ENCODE measurements at places on chromosomes 2 and 18.

- no peak for DNase-seq
These were observed 20.8 kb downstream of the CABLES1 start for GRCh38 chr18:23156134-23156533.

DNA sequence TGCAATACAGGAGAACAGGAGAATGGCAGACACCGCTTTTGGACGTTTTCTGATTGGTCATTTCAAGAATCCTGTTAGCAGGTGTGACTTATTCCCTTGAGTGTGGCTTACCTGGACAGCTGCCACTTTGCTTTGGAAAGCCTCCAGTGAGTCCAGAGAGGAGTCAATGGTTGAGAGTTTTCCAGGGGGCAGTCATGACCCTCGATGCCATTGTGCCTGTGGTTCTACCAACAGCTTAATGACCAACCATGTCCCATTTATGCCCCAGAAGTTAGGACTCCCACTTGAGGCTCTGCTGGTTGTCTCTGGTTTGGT, 12.4 kb downstream of the IGFBP2 start:
- DNase-seq: no peak

DNA sequence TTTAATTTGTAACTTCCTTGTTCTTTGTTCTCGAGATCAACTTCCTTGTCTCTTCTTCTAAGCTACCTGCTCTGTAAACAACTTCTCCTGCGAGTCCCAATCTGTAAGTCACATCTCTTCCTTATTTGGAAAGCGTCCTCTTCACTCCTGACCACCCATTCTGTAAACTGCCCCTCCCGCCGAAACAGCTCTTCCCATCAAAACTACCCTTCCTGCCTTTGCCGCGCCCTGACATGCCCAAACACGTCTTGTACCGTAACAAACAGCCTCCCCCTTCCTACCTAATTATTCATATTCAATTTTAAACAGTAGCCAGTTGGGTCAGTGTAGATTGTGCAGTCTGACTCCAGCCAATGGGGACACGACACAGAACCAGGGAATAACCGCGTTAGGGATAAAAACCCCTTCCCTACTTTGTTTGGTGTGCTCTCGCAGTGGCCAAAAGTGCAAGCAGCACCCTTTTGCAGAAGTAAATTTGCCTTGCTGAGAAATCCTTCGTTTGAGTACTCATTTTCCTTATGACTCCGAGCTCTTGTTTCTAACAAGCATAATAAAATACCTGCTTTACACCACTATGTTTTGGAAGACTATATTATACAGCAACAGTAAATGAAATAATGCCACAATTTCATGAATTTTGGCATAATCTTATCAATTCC, 39.8 kb downstream of the PIAS2 start:
- DNase-seq: no peak

- peak; percentile 80 for DNase-seq
These were observed 175.5 kb downstream of the AGAP1 start for GRCh38 chr2:235669269-235669831.

DNA sequence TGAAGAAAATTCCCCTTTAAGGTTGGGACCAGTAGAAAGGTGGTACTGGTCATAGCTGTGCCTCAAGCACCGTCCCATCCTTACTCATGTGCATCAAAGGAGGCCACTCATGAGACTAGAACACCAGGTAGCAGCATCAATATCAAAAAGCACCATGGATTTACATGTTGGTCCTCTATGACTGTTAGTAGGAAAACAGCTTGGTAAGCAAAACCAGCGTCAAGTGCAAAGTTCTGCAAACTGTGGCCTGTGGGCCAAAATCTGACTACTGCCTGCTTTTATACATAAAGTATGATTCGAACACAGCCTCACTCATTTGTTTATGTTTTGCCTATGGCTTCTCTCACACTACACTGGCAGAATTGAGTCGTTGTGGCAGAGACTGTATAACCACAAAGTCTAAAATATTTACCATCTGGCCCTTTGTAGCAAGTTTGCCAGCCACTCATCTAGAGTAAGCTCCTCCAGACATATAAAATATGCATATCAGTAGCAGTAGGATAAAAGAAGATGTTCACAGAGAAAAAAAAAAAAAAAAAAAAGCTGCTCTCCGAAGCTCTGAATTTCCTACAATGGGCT, 119.7 kb upstream of the CTNNA2 start:
- DNase-seq: no peak

DNA sequence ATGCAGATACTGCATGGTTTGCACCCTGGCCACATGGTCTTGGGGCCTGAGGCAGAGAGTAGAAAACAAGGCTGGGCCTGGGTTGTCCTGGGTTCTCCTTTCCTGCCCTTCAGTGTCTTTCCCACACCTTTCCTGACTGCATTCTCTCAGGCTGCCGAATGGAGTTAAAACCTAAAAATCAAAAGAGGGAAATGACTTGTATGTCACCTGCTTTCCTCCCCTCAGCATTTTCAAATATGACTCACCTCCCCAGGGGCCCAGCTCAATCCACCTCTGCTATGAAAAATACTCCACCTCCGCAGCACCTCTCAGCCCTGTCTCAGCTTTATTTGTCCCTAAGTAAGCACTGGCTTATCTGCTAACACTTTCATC, 457.8 kb upstream of the MEX3C start:
- no peak for DNase-seq

DNA sequence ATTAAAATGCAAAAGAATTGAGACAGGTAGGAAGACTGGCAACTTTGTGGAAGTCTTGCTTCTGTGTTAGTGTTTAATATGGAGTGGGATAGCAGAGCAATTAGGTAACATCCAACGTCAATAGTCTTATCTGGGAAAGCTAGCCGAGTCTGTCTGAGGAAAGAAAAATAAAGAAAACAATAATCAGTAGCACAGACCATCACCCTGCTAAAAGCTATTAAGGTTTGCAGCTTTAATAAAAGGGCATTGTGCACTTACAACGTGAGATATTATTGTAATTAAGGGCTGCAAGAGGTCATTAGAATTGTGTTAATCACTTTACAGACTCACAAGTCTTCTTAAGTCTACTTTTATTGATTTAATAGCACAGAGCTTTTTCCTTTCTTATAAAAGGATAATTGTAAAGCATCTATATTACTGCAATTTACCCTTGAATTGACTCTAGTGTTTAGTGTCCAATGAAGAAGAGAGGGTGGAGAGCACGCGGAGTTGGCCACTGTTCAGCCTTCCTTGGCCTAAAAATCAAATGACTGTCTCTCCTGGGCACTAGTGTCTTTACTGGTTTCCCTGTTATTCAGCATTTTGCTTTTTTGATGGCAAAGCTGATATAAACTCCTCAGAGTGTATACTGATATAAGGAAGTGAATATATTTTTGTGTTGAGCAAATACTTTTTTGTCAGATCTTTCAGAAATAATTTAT, 2.0 kb downstream of the CDH7 start:
- DNase-seq: no peak

- DNase-seq: no peak
These were observed 782.2 kb upstream of the SLC8A1 start for GRCh38 chr2:41234093-41234492.

DNA sequence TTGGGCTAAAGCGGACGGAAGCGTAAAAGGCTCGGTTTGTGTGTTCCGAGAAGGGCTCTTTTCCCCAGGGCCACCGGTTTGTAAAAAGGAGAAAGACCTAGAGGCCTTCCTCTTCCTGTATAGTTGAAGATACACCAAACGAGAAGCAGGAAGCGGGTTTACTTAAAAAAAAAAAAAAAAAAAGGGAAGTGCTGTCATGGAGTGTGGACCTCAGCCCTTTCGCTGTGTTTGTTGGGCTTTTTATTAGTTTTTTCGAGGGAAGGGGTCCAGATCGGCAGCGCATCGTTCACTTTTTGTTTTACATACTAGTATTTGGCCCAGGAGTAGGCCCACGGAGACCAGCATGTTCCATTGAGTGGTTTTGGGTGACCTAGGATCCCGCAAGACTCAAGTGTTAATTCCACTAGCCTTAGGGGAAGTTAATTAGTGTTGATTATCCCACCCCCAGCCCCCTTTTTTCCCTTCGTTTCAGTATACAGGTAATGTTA, 676 bp downstream of the ACTR2 start:
- no peak for DNase-seq

DNA sequence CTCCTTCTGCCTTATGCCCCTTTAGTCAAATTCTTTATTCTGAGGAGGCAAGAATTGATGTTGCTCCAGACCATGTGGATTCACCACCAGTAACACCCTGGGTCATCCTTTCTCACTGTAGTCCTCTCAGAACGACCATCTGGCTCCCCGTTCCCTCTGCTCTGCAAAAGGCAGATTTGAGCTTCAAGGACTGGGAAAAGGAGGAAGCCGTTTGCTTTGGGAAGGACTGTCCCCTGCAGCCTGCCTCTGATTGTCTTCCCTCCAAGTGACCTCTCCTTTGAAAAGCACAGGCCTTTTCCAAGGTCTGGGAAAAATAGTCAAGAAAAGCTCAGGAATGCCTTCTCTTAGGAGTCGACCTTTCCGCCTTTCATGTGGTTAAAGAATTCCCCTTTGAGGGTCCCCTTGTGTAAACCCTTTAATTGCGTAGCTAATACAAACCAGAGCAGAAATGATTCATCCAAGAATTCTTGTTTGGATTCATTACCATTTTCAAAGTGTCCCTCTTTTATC, 130.1 kb upstream of the COPS8 start:
- DNase-seq: no peak

DNA sequence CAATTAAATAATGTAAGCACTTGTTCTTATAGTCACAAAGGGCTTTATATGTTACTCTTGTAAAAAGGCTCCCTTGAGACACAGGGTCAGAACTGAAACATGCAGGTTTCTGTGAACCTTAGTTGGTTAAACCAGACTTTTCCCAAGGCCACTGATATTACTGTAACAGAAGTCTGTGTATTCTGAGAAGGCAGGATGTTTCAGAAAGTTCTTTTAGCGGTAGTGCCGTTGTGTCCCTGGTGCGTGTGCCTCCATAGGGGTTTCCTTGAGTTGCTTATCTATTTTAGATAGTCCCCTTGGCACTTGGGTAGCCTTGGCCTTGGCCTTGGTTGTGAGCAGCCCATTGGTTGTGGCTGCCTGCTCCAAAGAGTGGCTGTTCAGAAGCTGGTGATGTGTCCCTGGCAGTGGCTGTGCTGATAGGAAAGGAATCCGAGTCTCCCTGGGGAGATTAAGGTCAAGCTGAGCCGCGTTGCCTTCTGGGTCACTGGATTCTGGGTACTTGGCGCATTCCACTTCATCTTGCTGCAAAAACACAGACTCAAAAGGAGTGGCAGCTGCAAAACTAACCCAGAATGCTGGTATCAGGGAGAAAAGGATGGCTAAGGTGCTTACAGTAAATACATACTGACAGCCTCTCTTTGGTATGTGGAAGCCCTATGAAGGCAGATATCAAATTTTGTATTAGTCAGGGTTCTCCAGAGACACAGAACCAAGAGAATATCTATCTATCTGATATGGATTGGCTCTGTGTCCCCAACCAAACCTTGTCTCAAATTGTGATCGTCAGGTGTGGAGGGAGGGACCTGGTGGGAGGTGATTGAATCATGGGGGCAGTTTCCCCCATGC, 69.7 kb downstream of the FHOD3 start:
- DNase-seq: peak; percentile 74

DNA sequence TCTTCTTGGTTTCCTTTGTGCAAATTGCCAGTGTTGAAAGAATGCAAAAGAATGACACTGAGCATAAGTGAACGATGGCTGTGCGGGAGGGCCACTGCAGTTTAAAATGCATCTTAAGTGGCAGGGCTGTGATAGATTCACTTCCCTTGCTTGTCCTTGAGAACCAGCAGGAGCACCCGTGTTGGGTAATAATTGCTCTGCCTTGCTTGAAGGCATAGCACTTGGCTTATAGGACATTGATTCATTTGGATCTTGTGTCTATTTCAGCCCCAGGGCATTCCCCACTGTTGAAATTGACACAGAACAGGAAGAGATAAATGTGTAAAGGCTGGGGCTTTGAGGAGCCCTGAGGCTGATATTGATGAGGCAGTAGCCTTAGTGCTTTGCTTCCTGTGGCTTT, 1003.7 kb upstream of the GYPC start:
- DNase-seq: no peak

DNA sequence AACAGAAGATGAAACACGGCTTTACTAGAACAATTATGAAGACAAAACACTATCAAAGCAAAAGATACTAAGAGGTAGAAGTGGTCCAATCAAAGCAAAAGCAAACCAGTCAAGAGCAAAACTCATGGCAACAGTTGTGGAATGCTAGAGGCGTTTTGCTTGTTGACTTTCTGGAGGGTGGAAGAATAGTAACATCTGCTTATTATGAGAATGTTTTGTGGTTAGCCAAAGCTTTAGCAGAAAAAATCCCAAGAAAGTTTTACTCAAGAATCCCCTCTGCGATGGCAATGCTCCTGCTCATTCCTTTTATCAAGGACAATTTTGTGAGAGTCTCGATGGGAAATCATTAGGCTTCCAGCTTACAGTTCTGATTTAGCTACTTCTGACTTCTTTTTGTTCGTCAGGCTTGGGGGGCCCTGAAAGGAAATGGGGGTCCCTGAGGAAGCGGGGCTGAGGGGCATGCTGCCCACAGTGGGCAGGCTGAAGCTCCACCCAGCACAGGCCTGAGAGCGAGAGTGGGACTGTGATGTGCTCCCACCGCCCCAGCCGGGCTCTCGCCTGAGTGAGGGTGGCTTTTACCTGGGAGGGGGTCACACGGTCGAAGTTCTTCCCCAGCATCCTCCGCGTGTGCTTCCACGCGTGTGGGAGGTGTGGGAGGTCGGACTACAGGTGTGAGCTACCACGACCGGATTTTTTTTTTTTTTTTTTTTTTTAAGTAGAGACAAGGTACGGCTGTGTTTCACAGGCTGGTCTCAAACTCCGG, 49.0 kb upstream of the MC4R start:
- no peak for DNase-seq

DNA sequence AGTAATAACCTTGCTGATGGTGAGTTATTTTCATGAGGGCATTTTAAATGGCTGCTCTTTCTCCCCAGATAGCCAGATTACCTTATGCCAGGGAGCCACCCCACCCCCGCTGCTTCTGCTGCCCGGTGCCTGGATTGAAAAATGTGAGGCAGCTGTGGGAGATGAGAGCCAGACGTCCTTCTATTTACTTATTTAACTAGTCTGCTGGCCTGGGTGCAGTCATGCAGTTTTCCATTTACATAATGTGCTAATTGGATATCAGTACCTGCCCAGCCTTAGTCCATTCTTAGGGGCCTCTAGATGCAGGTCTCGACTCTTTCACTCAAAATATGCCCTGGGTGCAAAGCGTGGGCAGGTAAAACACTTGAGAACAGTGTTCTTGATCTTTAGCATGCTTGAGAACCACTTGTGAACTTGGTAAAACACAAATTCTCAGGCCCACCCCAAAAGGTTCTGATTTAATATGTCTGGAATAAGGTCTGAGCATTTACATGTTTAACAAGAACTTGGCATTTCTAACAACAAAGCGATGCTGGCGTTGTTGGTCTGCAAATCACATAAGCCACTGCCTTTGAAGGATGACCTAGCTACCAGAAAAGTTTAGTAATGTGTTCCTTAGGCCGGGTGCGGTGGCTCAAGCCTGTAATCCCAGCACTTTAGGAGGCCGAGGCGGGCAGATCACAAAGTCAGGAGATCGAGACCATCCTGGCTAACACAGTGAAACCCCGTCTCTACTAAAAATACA, 154.3 kb downstream of the NRP2 start:
- no peak for DNase-seq

- no peak for DNase-seq
These were observed 5.9 kb upstream of the SLC8A1 start for GRCh38 chr2:40457837-40458236.

GRCh38 chr18:48868468-48869466, 82.0 kb downstream of the SMAD7 start:
- no peak for DNase-seq

All from left ventricle myocardium inferior (tissue), 1 donor.